ENCODE measurements at places on chromosomes 16 and 17.
A peak's percentile ranks its signal among the peaks of the same experiment; 100 is the strongest.

DNA sequence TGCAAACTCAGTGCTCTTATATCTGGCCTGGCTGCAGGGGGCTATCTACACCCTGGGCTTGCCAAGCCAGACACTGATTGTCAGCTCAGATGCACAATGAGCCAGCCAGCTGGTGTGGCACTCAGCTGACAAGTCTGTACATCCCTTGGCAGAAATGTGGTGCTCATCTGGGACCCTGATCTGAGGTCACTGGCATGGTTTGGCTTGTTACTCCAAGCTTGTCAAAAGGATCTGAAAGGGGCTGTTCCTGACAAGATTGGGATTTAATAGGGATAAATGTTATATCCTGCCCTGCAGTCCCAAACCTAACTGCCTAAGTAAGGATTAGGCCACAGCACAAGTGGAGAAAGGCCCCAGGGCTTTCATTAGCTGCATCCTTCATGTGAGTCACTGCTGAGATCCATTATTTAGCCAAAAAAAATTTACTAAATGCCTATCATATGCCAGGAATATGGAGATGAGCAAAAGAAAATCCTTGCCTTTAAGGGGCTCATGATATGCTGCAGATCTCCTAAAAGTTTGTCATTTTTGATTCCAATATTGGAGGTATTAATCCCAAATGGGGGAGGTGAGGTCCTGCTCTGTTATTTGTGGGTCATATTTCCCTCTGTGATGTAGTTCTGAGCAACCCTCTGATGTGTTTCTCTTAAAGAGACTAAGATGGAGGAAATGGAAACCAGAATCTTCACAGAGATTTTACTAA lies 6.3 kb downstream of the SLC6A2 start:
- peak; percentile 35 for DNase-seq

- no peak for DNase-seq
These were observed 23.9 kb upstream of the LITAF start for GRCh38 chr16:11610580-11610979.

DNA sequence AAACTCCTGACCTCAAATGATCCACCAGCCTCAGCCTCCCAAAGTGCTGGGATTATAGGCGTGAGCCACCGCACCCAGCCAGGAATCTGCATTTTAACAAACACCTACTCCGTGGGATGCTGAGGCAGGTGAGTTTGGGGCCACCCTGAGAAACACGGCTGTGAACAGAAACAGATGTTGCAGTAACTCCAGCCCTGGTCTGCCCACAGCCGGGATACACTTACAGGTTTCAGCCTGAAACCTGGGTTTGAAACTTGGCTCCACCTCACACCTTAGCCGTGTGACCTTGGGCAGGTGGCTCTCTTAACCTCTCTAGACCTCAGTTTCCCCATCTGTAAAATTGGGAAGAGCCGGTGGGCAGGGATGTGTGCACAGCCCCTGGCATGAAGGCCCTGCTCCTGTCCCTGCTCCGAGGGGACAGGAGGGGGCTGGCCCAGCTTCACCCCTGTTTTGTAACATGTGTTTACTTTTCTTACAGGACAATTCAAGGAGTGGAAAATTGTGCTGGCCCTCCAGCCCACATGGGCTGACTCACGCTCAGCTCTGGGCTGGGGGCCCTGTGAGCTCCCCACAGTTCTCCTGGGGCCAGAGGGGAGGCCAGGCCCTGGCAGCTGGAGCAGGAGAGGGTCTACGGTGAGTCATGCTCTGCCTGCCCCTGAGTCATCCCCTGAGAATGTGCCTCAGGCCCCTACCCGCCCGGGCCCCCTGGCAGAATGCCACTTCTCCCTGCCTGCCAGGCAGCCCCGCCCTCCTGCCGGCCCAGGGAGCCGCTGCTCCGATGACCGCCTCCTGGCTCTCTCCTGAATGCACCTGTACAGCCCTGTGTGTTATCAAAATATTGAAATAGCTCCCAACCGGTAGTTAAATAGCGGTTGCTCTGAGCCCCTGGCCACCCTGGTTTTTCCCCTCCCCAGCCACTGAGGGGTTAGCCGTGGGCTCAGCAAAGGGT lies 7.7 kb upstream of the PPL start:
- DNase-seq = peak; percentile 88

DNA sequence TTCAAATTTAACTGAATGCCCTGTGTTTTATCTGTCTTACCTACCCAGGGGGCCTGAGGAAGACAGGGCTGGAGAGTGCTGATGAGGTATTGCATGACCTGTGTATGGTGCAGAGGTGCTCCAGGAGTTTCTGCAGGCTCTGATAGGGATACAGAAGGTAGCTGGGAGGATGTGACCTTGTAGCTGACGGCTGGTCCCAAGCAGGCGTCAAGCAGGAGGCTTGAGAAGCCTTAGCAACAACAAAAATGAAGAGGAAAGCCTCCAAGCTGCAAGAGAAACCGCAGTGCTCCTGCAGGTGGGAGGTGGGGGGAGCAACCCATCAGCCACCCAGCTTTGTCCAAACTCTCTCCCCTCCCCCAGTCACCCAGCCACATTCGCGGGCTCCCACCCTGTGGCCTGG lies 40.4 kb downstream of the LAT start:
- no peak for DNase-seq

DNA sequence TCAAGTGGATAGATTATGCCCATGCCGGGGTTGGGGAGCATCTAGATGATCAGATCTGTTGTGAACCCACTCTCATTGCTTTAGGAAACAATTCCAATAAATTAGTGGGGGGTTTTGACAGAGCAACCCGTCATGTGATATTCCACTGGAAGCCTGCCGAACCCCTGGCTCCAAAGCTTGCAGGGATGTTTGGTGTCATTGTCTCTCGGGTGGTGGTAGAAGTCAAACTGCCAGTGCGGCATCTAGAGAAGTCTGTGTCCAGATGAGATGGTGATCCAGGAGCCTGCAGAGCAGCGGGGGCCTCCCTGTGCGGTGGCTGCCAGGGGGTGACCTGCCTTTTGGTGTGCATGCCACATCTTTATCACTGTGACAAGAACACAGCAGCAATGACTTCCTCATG lies 91.7 kb downstream of the SHISA6 start:
- DNase-seq = no peak

DNA sequence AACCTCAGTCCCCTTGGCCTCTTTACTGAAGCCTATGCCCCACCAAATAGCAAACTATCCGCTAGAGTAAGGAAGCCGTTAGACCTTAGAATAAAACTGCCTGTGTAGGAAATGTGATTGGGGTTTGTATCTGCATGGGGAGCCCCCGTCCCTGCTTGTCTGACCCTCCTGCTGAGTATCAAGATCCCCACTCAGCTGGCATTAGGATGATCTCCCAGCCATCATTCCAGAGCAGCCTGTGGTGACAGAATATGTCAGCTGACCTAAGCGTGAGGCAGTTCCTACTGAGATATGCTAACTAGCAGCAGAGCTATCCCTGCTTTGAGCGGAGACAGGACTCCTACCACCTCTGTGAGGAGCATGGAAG lies 645 bp upstream of the GFOD2 start:
- DNase-seq = no peak

GRCh38 chr17:1143573-1143972 lies 36.2 kb downstream of the ABR start:
- DNase-seq = no peak

GRCh38 chr17:30600060-30600829 lies 123.0 kb downstream of the GOSR1 start:
- DNase-seq = peak; percentile 65

DNA sequence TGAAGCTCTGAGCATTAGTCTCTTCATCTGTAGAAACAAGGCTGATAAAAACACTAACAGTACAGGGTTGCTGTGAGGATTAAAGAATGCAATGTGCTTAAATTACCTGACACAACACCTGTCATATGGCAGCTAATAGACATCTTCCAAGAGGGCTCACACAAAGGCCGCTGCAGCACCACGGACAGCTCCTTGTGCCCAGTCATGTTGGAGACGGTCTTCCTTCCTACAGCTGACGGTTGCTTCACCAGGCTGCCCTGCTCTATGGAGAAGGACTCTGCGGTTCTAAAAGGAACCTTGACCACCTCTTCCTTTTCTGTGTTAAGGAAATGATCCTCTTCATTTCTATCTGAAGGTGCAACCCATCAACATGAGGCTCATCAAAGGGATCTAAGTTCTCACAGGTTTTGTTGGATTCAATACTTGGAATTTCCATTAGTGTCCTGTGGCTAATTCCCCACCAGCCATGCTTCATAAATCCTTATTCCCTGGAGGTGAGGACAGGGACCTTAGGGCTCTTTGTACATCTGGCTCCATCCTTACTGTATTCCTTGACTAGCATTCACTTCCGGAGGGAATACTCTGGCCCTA lies 138.9 kb upstream of the CES5A start:
- no peak for DNase-seq

DNA sequence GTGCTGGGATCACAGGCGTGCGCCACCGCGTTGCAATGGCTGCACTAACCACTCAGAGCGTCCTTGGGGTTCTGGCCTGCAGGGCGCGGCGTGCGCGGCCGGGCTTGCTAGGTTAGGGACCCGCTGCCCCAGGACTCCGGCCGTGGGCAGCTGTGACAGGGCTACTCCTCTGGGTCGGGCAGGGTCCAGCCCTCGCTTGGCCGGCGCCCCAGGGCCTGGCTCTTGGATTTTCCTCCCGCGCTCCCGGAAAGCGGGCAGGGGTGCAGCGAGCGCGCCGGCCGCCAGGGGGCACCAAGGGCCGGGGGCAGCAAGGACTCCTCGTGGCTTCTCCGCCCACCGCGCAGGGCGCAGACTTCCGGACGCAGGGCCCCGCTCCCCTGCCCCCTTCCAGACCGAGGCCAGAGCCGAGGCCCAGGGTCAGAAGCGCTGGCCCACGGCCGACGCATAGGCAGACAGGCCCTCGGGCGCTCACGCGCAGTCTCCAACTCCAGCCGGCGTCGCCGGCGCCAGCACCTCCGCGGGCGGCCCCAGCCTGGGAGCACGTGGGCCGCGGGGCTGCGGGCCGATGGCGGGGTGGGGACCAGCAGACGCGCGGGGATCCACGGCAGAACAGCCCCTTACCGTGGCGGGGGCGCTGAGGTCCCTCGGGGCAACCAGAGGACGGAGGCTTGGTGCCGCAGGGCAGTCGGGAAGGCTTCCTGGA lies 355 bp downstream of the TLE7 start:
- no peak for DNase-seq

GRCh38 chr17:63153488-63153887 lies 187.5 kb downstream of the TANC2 start:
- no peak for DNase-seq

DNA sequence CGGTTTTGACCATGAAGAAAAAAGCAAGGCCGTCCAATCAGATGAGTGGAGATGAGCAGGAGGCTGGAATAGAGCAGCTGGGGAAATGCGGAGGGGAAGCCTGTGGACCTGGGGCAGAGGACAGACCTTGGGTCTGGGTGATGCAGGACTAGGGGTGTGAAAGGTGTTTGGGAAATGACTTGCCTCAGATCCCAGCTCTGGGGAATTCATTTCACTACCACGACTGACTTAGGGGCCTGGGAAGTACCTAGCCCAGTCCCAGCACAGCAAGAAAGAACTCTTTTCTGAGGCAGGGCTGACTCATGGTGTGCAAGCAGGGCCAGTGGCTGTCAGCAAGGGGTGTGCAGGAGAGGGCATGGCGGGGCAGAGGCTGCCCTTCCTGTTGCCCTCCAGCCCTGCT lies 14.8 kb downstream of the DNAI2 start:
- no peak for DNase-seq

- DNase-seq = no peak
These were observed 32.8 kb downstream of the ARSG start for GRCh38 chr17:68324114-68324513.

- no peak for DNase-seq
These were observed 7.0 kb downstream of the PLXDC1 start for GRCh38 chr17:39144416-39144840.

DNA sequence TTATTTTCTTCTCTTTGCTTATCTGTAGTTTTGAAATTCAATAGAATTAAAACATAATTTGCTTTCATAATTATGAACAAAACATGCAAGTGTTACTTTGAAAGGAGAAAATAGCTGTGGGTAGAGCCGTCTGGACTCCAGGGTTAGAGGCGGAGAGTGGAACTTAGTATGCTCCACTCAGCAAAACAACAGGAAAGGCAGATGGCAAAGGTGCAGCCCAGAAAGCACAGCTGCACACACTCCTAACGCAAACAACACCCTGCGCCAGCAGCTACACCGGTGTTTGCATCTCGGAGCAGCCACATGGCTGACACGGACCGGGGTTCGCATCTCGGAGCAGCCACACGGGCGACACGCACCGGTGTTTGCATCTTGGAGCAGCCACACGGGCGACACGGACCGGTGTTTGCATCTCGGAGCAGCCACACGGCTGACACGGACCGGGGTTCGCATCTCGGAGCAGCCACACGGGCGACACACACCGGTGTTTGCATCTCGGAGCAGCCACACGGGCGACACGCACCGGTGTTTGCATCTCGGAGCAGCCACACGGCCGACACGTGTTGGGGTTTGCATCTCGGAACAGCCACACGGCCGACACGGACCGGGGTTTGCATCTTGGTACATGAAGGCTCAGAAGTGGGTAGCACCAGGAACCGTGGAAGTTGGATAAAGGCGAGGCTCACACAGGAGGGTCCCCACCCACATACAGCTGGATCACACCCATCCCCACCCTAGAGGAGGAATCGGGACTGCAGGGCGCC lies 12.2 kb upstream of the CAPN15 start:
- no peak for DNase-seq

DNA sequence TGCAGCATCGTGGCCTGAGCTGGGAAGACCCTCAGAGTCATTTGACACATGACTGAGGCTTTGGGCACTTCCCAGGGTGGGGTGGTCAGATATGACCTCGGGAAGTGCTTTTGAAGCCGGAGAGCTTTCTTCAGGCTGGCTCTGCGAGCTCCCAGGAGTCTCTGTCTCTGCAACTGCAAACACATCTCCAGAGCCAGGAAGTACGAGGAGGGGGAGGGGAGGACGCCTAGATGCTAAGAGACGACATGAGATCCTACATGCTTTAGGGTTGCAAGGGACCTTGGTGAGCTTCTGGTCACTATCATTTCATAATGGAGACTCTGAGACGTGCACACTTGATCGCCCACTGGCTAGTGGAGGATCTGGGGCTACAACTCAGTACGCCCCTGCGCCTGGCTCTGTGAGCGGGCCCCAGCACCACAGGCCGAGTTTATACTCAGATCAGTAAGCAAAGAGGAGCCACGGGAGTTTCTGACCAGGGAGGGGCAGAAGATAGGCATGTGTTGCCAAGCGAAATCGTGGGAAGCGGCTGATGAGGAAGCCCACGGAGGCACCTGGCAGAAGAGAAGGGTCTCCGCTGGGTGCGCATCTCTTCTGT lies 527 bp upstream of the MGAT5B start:
- DNase-seq = no peak

DNA sequence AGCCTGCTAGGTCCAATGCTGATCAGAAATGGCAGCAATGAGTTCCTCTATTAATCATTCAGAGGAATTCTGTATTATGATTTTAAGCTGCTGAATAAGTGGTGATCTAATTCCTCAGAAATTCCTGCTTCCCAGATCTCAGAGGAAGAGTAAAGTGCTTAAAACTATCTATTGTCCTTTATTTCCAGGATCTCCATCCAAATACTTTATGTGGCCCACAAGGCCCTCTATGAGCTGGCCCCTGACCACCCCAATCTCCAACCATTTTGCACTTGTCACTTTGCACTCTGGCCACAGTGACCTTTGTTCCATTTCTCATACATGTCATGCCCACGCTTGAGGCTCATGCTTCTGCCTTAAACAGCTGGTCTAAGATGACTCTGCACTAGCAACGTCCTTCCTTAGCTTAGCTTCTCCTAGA lies 93.7 kb downstream of the CA10 start:
- no peak for DNase-seq

- DNase-seq = no peak
These were observed 113.8 kb upstream of the SMURF2 start for GRCh38 chr17:64775701-64776570.

Measured in amniotic stem cell (primary cell).